Ecto neural progenitor cell (in vitro differentiated cells): ENCODE measurements at places on chromosomes 12 and 14.

GRCh38 chr12:122978507-122978955, 1.9 kb upstream of the ARL6IP4 start:
- DNase-seq = no peak

DNA sequence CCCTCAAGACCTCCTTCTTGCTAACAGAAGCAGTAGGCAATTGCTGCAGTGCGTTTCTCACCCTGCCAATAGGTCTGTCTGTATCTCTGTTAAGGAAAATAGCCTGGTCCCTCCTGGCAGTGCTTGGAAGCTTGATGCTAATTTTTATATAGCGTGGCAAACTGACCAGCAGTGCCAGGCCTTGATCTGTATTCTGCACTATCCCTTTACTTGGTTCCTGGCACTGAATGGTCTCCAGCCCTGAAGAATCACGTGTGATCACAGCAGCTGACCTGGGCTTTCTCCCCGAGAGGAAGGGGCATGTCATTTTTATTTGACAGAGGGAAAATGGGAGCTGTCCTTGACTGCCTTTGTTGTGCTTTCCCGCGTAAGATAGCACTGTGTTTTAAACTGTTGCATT, 48.7 kb upstream of the TRAF3 start:
- peak; percentile 13 for DNase-seq

- no peak for DNase-seq
These were observed 15.8 kb upstream of the NPFF start for GRCh38 chr12:53523131-53523530.

GRCh38 chr12:127223731-127224130, 1043.2 kb upstream of the TMEM132C start:
- DNase-seq = no peak

- peak; percentile 74 for DNase-seq
These were observed 130.3 kb downstream of the NDUFA12 start for GRCh38 chr12:94872971-94873733.

- no peak for DNase-seq
These were observed 285.0 kb upstream of the ATP2B1 start for GRCh38 chr12:89993632-89994031.

GRCh38 chr12:3333991-3334391, 157.0 kb upstream of the PRMT8 start:
- DNase-seq = peak; percentile 54

- no peak for DNase-seq
These were observed 685 bp downstream of the VAMP1 start for GRCh38 chr12:6469609-6470374.
